Cortex of kidney (tissue), 1 donor: ENCODE measurements at places on chromosomes 2 and 18.

DNA sequence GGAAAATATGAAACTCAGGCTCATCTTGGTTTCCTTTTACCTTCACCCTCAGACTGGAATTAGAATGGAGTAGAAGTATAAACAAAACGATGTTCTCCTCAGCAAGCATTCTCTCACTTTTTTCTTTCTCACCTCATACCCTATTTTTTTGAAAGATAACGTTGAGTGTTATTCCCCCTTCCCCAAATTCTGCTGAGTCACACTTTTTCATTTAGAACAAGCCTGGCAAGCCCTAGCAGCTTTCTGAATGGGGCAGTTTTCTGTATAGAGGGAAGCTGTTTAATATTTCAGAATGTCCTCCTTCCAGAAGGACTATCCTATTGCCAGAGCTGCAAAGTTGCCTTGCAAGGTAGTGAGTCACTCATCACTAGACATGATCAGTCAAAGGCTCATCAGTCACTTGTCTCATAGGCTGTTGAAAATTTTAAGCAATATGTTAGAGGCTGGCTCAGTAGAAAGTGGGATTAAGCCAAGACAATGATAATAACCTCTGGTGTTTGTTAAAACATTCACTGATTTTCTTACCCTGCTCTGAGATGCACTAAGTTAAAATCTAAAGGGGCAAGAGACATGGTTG, 416.1 kb downstream of the RNF144A start:
- DNase-seq = no peak

- DNase-seq = no peak
Measured at GRCh38 chr2:232757905-232758304, 18.5 kb downstream of the KCNJ13 start.

DNA sequence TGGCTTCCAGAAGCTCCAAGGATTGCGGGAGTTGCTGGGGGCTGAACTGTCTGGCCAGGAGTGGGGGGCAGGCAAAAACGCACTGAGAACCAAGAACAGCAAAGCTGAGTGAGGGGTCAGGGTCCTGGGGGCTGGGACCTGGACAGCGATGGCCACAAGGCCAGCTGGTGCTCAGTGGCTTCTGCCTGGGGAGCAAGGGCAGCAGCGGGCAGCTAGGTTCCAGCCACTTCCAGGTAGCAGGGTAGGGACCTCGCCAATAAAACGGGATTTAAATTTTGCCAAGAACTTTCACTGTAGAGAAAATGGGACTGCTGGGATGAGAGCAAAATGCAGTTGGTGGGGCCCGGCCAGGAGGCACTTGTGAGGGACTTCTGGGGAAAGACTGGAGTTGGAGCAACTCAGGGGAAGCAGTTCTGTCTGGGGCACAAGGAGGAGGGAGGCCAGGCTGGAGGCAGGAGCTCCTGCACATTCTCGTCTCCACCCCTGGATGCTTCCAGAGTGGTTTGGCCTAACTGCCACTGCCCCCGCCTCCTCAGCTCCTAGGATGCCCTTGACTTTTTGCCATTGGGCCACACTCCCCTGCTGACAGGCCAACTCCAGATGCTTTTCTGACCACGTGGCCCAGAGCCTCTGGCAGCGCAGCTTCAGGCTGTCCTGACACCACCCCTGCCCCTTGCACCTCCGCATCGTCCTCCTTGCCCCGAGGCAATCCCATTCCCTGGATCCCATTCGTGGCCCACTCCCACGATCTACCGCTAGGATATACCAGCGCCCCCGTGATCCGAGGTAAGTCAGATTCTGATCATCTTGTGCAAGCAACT, 5.5 kb upstream of the CCDC74A start:
- DNase-seq = no peak

- no peak for DNase-seq
Measured at GRCh38 chr2:181459621-181460021, 2.4 kb downstream of the ITGA4 start.

DNA sequence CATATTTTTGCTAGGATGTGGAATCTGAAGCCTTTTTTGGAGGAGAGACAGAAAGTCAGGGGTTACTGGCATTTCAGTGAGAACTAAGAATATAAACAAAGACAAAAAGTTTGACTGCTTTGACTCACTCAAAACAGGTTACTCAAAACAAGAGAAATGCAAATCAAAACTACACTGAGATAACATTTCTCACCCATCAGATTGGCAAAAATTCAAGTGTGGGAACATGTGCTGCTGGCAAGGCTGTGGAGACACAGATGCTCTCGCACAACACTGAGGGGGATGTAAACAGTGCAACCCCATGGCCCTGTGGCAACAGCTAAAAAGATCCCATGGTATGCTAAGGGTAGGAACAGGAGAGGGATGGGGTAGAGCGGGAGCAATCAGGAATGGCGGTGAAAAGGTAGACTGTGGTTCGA, 86.6 kb downstream of the DTNB start:
- DNase-seq = no peak

GRCh38 chr2:182744490-182744889, 28.4 kb downstream of the DNAJC10 start:
- DNase-seq = no peak

GRCh38 chr18:52228166-52228565, 111.8 kb upstream of the DCC start:
- DNase-seq = no peak

DNA sequence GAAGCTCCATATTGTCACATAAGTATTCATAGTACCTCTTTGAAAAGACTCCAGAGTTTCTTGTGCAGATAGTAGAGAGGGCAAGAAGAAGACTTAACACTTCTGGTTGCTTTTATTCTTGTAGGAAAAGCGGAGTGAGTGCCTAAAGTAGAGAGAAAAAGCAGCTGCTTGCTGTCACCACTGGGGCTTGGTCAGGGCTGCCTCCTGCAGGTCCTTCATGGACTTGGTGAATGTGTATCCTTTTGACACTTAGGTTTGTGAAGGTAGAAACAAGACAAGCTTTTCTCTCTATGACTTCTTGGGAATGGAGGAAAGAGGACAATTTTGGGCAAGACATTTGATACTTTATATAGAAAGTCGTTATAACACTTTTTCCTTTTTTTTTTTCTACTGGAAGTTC, 312.8 kb upstream of the FANCL start:
- DNase-seq = no peak

GRCh38 chr2:128347701-128348539, 29.3 kb upstream of the HS6ST1 start:
- no peak for DNase-seq

GRCh38 chr2:37375741-37376288, 31.4 kb downstream of the QPCT start:
- DNase-seq = no peak

- no peak for DNase-seq
Measured at GRCh38 chr18:36337679-36338402, 40.3 kb downstream of the FHOD3 start.

GRCh38 chr2:28610583-28611201, 114.8 kb downstream of the PLB1 start:
- no peak for DNase-seq

- no peak for DNase-seq
Measured at GRCh38 chr2:95166065-95166763, 605 bp downstream of the ZNF2 start.

DNA sequence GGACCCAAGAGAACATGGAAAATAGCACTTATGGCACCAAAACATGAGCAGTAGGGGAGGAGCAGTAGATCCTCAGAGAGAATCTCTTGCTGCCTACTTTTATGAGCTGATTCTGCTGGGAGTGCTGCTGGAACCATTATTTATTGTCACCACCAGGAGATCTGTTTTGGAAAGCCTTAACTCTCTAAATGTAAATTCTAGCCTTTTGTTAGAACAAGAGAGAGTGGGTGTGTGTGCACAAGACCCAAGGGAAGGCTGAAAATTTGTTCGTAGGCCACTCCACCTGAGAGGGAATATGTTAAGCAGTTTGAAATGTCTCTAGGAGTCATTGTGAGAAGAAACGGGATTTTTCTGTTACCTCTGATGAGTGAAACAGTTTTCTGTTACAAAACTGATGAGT, 16.2 kb upstream of the FAM237A start:
- no peak for DNase-seq

DNA sequence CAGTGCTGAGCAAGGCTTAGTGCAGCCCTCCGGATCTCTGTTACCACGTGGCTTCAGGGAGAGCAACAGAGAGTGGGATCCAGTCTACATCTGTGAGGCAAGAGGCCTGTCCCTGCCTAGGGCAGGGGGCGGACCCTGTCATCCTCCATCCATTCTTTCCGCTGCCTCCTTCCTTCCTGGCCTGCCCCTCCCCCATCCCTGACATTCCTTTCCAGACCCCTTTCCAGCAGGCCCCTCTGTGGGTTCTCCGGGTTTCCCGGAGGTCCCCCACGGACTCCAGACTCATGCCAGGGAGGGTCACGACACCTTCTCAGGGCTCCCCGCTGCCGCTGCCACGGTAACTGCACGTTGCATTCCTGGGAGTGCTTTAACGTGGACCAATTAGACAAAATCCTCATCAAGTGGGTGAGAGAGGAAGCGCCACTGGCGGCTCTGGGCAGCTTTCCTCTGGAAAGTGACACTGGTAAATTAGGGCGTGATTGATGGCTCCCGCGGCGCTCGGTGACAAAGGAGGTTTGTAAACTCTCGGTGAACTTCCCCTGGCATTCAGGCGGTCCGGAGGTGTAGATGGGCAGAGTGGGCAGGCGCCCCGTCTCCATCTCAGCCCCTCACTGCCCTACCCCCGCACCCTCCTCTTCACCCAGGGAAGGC, 11.4 kb downstream of the ATOH8 start:
- DNase-seq = no peak

- DNase-seq = no peak
Measured at GRCh38 chr18:58611395-58612131, 17.3 kb downstream of the ALPK2 start.

DNA sequence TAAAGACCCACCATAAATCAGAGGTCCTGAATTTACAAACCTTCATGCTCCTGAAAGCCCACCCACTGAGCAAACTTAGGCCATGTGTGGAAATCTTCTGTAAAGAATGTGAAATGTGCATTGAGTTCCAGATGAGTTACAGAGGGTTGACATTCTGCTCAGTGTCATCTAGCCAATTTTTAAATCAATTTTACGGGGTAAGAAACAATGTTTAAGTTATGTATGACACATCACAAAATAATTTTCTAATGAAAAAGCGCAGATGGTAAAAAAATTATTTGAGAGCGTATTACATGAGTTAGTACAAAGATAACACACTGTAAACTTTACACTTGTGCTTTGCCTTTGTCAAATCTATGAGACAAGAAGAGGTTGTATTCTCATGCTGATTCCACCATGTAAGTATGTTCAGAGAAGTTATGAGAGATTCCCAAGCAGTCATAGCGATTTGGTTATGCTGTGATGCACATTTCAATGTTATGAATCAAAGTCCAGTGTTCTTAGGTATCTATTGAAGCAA, 446.3 kb downstream of the ADCYAP1 start:
- DNase-seq = no peak
